Caudate nucleus (tissue), 63 donors: ENCODE measurements at places on chromosomes 3 and 15.
A peak's percentile ranks its signal among the peaks of the same experiment; 100 is the strongest.

DNA sequence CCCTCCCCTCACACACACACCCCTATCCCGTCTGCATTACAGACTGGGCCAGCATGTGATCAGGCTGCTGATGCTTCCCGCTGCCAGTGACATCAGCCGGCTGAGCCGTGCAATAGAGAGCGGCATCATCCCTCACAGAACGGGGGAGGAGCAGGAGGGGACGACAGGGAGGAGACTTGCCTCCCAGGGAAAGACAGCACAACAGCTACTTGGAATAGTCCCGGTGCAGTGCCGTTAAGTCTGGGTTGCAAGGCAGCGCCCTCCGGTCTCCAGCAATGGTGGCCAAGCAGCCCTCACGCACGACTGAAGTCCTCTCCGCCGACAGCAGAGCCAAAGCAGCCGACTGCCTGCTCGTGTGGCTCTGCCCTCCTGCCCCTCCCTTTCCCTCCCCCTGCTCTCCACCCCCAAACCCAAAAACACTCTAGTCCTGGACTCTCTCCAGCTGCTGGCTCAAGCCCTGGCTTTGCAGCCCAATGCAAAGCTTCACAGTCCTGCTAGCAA, 31.5 kb upstream of the RPS17 start:
- DNase-seq: peak; percentile 77

DNA sequence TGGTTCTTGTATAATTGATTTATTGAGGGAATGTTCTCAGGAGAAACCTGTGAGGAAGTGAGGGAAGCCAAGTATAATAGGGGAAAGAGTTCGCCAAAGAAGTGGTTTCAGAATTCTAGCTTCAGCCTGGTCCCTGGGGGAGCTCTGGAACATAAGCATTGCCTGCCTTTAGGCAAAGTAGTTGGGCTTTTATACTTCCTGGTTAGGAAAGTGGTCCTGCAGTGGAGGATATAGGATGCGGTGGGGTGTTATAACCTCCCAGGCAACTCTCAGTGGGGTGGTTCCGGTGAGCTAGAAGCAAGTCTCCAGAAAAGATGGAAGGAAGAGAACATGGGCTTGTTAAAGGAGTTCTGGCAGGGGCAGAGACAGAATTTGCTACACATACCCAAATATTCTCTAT, 22.7 kb upstream of the RBMS3 start:
- no peak for DNase-seq

DNA sequence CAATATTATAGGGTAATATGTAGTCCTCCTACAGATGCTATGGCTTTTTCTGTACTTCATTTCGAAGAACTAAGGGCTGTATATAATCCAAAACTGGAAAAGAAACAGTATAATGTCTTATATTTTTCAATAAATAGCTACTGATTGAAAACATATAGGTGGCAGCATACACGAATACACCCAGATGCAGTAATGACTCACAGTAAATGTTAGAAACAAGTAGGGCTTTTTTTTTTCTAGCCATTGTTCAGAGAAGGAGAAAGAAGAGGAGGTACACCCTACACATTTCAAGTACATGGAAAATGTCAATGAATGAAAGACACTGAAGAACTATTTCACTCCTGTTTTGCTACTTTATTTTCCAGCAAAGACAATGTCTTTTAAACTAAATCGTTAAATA, 9.4 kb downstream of the DAZL start:
- DNase-seq: peak; percentile 2

GRCh38 chr15:56234804-56235203, 8.9 kb downstream of the RFX7 start:
- no peak for DNase-seq

GRCh38 chr3:193825617-193826016, 232.6 kb downstream of the OPA1 start:
- DNase-seq: no peak
